ENCODE measurements at places on chromosomes 11 and 22.

DNA sequence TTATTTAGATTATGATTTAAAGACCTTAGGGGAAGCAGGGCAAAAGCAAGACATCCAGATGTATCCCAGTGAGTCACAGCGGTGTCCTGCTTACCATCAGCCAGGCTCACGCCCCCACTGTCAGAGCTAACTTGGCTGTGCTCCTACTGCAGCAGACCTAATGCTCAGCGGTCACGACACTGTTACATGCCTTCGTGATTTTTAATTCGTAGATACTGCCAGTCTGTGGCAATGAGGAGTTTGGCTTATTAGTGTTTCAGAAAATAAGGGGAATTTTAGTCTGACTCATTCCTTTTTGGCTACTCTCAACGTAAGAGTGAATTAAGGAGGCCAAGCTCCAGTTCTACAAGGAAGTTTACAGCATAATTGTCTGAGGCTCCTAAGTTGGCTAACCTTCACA, 22.7 kb downstream of the EFCAB6 start:
- DNase-seq: no peak

DNA sequence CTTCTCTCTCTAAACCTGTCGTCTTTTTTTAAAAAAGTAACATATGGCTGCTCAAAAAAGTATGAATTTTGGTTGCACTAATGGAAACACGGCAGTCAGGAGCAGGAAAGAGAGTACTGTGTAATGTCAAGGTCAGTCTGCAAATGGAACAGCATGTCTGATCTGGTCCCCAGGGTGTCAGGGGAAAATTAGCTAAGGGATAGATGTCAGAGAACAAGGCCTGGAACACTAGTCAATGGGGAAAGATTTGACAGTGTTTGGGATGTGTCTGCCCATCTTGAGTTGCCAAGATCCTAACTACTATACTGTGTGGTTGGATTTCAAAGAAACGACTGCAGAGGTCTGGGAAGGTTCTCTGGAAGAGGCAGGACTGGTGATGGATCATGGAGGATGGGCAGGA, 65.7 kb upstream of the PHOX2A start:
- no peak for DNase-seq

DNA sequence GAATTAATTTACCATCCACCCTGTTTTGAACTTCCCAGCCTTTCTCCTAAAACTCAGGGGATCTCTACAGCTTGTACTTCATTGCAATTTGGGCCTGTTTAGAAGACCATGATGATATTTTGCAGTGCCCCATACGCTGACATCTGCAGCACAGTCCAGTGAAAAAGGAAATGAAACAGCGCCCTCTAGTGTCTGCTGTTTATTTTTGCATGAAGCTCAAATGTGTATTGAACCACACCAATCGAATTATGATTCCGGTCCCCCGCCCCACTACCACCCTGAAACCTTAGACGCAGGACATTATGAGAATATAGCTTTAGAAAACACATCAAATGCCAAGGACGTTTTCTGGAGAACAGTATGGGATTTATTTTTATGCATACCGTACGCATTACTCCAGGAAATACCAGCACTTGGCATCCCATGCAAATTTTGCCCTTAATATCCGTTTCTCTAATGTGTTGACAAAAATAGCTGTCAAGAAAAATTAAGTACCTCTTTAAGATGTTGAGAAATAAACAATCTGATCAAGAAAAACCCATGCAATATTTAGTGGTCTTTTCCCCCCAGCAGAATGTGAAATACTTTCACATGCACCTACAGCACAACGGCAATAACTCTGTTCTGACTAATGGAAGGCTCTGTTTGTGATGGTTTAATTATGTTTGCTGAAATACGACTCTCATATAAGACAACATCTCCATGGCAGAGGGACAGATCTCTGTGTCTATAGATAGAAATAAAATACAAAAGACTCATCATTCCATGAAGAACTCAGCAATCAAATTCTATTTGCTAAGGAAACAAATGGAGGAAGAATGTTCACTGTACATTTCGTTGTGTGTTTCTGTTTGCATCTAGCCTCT, 93.9 kb downstream of the TECTA start:
- DNase-seq: peak; percentile 5

DNA sequence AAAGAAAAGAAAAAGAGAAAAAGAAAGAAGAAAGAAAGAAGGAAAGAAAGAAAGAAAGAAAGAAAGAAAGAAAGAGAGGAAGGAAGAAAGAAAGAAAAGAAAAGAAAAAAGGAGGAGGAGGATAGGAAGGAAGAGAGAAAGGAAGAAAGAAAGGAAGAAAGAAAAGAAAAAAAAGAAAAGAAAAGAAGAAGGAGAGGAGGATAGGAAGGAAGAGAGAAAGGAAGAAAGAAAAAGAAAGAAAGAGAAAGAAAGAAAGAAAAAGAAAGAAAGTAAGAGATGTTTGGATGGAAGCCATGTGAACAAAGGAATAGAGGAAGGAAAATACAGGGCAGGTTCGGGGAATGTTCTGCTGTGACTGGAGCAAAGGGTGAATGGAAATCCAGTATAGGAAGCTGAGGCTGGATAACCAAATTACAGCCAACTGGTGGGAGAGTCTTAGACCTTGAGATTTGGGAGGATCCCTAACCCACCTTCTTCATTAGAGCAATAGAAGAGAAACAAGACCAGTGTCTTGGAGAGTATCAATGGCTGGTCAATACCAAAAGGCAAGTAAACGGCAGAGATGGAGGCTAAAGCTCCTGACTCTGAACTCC, 94.9 kb downstream of the RASSF10 start:
- no peak for DNase-seq

- no peak for DNase-seq
Measured at GRCh38 chr11:119085437-119085847, 761 bp downstream of the HMBS start.

DNA sequence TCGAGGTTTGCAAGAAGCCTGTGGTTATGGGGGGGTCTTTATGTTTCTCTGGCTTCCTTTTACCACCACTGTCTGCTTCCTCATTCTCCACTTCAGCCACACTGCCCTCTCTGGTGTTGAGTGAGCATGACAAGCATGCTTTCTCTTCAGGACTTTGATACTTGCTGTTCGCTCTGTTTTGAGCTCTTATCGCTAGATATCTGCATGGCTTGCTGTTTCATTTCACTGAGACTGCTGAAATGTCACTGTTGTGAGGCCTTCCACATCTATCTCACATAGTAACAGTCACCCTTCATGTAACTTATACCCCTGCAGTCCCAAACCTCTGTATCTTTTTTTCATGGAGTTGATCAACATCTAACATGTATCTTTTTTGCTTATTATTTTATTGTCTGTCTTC, 59.8 kb downstream of the TMEM135 start:
- no peak for DNase-seq

GRCh38 chr22:31262312-31263133, 29.8 kb downstream of the PIK3IP1 start:
- DNase-seq: no peak

DNA sequence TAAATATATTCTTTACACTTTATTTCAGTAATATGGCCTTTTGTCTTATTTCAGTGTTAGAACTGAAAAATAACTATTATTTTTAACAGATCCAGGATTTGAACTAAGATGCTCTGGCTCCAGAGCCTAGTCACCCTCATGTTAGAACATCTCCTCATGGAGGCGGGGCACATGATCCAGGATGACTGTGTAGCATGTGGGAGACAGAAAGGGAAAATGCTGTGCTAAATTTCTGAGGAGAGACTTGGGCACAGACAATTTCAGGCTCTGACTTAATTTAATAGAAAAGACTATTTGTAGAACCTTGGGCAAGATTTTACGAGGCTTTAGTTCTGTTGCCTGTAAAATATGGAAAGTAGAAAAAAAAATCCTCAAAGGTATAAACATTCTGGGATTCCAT, 24.1 kb downstream of the CTSC start:
- no peak for DNase-seq

DNA sequence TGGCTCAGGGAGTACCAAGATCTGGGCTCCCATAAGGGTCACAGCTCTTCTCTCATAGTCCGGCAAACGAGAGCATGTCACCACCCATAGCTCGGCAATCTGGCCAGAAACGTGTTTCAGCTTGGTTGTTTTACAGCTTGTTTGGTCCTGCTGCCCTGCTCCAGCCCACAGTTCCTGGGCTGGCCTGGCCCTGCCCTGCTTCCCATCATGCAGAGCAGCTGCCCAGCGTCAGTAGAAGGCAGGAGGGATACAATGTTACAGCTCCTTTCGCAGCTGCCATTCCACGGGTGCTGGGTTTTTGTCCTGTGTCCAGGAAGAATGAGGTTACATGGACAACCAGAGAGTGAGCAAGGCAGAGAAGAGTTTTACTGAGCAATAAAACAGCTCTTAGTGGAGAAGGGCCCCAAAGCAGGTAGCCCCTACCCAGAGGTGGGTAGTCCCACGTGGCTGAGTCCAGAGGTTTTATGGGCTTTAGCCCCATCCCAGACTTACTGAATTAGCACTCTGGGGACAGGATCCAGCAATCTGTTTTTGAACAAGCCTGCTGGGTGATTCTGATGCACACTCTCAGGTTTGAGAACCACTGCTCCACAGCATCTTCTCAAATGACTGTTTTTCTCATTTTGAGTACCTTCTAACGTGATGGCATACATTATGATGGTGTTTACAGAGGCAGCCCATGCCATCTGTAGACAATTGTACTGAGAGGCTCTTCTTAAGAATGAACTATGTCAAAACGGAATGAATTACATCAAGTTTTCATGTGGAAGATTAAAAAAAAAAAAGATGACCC, 5.8 kb upstream of the MS4A18 start:
- no peak for DNase-seq

GRCh38 chr22:27110665-27111451, 453.5 kb downstream of the MIAT start:
- DNase-seq: no peak

GRCh38 chr11:47355283-47356128, 3.0 kb upstream of the MYBPC3 start:
- no peak for DNase-seq

DNA sequence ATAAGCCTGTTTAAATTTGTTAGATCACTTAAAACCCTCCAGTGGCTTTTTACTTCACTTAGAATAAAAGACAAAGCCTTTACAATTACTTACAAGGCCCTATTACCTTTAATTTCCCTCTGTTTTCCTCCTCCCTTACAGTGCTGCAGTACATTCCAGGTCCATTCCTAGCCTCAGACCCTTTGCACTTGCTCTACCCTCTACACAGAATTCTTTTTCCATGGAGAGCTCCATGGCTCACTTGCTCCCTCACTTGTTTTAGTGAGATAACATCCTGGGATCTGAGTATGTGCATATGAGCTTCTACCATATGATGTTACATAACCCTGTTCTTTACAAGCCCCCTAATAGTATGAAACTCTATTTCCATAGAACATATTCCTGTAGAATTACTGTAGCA, 24.4 kb downstream of the ZNF214 start:
- no peak for DNase-seq

DNA sequence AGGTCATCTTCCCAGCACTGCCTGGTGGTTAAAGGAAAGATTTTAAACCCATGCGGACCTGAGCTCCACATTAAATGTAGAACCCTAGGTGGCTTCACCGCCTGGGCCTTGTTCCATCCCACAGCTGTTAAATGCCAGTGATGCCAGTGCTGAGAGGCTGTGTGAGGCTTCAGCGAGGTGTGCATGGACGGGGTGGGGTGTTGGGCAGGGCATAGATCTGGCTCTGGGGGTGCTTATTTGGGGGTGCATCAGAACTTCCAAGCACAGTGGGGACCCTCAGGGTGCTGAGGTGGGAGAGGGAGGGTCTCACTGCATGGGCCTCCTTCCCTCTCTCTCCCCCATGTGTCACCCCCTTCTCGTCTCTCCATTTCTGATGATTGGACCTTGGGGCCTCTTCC, 90.1 kb upstream of the B3GAT1 start:
- no peak for DNase-seq

DNA sequence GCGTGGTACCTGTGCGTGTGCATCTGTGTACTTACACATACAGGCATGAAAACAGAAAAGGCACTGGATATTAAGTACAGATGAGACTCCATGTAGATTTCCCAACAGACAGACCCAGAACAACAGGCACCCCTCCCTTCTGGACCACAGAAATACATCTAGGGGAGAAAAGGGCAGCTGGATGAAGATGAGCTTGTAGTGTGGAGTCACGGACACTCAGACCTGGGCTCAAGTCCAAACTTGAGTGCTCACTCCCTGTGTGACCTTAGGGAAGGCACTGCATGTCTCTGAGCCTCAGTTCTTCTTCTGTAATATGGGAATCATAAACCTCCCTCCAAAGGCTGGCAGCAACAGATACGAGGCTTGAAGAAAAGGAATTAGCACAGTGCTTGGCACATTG, 108.9 kb downstream of the GALNT18 start:
- DNase-seq: no peak

DNA sequence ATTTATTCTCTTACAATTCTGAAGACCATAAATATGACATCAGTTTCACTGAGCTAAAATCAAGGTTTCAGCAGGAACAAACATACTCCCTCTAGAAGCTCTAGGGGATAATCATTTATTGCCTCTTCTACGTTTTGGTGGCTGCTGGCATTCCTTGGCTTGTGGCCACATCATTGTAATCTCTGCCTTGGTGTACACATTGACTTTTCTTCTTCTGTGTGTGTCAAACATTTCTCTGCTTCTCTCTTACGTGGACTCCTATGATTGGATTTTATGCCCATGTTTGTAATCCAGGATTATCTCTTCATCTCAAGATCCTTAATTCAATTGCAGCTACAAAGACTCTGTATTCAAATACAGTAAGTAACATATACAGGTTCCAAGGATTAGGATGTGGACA, 30.4 kb upstream of the MMP20 start:
- no peak for DNase-seq

- DNase-seq: no peak
Measured at GRCh38 chr11:68650801-68651200, 33.5 kb upstream of the GAL start.

DNA sequence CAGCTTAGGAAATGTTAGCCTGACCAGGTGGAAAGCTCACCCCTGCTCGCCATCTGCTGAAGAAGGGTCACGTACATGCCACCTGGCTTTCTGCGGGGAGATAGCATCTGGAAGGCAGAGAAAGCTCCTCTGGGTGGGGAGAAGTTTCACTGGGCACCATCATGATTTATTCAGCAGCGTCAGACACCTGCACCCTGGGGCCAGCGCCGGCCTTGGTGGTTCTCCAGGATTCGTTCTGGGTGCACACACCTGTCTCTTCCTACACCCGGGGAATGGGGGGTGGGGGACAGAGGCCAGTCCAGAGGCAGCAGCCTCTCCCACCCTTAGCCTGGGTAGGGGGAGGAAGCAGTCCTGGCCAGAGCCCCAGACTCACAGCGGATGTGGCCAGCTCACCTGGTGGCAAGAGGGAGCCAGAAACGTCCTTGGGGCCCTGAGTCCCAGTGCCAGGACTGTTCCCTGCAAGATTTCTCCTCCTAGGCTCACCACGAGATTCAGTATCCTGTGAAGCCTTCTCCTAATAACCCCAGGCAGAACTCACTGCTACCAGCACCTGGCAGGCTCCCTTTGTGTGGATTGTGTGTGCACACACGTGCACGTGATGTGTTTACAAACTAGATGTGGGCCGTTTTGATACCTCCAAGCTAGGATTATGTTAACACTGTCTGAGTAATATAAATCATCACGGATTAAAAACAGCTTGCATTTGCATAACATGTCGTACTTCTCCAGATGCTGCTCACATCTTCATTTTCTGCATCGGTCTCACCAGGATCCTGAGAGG, 17.3 kb upstream of the RASD2 start:
- no peak for DNase-seq

- no peak for DNase-seq
Measured at GRCh38 chr11:44071157-44071556, 5.1 kb downstream of the ACCS start.
